Stimulated activated CD8-positive, alpha-beta memory T cell treated with anti-CD3 and anti-CD28 coated beads, Interleukin-12 subunit alpha, Interleukin-12 subunit beta, amount 100 ng/mL, for 4 hours (primary cell): ENCODE measurements at places on chromosomes 12 and 14.

DNA sequence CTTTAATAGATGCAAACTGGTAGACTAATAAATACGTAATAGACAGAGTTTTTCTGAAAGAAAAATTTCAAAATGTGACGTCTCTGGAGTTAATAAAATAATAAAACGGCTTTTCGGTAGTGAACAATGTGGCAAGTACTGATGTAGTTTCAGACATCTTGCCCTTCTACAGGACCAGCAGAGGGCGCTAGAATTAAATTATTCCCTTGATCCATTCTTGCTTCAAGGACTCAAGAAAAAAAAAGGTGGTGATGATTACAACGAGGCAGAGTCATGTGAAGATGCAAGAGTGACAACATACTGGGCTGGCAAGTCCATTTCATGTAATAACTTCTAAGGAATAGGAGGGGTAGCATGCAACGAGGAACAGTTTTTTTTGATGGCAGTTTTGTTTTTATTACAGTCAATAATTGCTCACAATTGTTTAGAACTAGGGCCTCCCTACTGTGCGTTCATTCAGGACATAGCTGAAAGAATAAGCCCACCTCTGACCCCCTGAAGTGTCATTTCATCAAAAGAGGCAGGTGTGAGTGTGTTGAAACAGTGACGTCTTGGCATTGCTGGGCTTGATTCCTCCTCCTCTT lies 101.0 kb upstream of the GZMB start:
- no peak for DNase-seq

- no peak for DNase-seq
These were observed 57.1 kb downstream of the ZDHHC17 start for GRCh38 chr12:76820888-76821482.

DNA sequence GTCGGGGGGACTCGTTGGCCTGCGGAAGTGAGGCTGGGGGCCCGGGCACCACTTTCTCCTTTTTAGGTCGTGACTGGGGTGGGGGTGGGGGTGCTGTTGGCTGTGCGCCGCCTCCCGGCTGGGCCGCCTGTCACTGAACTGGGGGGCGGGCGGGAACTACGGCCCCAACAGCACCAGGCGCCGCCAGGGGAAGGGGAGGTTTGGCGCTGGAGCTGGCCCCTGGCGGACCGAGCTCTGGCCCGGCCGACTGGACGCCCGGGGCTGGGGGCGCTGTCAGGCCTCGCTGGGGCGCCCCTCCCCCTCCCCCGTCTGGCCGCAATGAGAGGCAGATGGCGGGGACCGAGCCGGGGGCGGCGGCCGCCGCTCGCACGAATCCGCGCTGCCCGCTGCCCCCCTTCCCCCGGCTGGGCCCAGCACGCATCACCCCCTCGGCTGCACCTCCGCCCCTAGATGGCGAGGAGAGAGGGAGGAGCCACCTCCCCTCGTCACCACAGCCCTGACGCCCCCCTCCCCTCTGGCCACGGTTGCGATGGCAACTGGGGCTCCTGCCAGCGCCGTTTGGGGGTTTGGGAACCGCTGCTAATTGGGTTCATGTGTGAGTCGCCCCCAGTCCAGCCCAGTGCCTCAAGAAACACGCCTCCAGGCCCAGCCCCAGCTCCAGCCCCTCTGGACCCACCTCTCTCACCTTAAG lies 723 bp downstream of the NFATC4 start:
- DNase-seq, result peak; percentile 33

DNA sequence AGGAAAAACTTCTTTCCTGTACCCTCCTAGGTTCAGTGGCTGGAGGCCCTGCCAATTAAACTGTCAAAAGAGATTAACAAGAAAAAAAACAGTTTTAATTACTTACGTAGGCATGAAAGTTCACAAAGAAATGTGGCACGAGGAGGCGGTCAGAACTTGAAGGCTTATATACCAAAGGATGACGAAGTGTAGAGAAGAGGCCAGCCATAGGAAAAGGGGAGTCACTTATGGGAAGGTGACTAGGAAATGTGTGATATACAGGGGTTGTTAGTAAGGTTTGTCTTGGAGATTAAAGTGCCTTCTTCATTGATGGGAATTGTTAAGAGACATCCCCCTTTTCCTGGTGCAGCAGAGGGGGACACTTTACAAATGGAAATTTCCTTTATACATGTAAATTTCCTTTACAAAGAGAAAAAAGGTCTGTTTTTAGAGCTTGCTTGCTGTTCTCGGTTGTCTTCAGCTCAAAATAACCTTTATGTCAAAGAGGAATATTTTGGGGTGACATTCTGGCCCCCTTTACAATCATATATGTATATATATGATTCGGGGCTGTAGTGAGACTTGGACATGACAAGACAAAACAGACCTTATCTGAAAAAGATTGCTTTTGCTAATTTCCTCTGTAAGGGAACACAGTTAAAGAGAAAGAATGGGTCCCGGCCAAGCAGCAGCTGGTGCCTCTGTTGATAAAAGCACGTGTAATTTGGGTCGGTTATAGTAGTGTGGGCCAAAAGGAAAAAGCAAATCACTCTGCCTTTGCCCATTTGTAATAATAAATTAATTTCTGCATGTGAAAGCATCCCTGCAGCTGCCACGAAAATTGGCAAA lies 38.6 kb downstream of the SYNE2 start:
- no peak for DNase-seq

DNA sequence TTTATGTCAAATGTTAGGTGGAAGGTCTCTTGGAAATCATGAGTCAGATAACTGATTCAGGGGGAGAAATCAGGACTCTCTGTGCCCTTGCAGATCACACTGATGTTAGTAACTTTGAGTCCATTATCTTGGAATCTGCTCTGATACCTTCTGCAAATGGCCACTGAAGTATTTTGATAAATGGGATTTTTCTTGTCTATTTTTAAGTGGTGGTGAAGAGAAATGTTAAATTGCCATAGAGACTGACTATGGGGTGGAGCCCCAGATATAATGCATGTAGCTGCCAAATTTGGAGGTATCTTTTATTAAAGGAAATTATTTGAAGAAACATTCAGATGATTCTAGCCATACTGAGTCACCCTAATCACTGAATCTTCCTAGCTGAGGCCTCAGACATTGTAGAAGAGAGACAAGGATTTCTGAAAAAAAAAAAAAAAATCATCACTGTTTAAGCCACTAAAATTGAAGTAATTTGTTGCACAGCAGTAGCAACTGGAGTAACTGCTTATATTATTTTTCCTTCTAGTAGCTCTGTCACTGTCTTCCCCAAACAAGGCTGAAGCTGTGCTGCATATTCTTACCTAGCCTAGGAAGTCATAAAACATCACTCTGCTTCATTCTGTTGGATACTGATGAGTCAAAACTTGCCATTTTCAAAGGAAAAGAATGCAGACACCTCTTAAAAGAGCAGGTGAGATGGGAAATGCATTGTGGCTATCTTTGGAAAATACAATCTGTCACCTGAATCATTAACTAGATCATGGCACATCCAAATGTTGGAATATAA lies 36.0 kb upstream of the CLEC14A start:
- no peak for DNase-seq

DNA sequence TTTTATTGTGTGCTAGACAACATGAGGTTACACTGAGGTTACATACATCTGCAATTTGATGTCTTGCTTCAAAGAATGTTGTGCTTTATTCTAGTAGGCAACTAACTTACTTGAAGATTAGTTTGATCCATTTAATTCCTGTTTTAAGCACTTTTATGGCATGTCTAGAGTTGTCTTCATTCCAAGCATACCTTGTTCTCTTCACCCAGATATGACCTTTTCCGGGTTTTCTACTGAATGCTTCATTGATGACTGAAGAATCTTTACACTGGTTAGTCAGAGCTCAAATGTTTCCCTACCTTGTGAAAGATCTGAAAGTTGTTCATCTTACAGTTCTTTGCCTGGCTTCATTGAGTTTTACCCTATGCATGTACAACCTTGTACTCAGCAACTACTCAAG lies 274.0 kb upstream of the KITLG start:
- DNase-seq, result no peak

DNA sequence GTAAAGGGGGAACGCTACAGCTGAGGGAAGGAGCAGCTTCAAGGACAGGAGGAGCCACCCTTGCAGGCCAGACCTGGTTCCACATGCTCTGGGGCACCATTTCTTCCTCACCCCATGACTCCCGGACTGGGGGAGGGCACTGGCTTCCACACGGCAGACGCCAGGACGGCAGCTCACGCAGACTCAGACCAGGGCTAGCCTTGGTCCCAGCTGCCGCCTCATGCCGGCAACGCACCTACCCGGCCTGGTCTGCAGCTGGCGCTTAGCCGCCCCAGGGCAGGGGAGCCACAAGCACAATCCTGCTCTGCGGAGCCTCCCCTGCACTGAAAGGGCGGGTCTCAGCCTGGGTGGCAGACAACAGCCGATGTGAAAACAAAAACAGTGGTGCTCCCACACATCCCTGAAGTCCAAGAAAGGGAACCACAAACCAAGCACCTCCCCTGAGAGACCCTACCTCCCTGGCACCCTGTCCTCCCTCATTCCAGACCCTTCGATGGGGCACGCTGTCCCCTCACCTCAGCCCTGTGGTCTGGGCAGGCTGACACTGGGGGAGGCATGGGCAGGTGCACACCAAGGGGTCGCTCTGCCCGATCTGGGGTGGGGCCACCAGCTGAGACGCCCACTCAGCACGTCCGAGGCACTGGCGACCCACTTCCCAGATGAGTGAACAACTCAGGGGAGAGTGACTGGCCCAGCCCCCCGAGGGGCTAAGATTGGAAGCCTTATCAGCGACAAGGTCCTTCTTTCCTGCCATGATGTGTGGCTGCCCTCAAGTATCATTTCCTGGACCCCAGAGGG lies 65.0 kb downstream of the CHGA start:
- no peak for DNase-seq

DNA sequence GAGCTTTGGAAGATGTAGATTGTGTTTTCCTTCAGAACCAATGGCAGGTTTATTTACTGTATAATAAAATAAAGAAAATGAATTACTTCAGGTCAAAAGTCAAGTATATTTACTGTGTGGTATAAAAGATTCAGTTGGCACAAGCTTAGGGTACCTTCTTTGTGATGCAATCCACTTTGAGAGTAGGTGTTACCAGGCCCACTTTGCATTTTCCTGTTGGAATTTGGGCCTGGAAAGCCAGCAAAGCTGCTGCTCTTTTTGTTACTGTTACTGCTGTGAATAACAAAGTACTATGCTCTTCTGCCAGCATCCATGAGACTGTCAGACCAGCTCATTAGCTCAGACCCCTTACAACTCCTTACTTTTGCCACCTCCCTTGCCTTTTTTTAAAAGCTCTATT lies 649.0 kb upstream of the SEL1L start:
- no peak for DNase-seq

- DNase-seq, result no peak
These were observed 1.4 kb upstream of the DNAJC22 start for GRCh38 chr12:49345051-49345824.

- no peak for DNase-seq
These were observed 23.8 kb downstream of the OAS2 start for GRCh38 chr12:113002155-113002554.

DNA sequence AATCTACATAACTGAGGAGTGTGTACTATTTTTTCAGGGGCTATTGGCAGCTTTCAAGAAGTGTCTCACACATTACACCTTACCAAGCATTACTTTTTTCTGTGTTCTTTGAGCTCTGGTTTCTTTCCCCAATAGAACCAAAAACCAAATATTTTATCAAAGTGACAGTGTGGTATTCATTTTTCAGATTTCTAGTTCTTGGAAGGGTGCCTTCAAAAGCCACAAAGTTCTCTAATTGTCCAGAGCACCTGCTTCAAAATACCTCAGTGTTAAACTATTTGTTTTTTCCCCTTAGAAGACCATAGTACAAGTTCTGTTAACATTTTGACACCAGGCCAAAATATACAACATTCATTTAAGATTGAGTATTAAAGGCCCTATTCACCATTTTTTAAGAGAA lies 515.7 kb downstream of the ETNK1 start:
- DNase-seq, result no peak

DNA sequence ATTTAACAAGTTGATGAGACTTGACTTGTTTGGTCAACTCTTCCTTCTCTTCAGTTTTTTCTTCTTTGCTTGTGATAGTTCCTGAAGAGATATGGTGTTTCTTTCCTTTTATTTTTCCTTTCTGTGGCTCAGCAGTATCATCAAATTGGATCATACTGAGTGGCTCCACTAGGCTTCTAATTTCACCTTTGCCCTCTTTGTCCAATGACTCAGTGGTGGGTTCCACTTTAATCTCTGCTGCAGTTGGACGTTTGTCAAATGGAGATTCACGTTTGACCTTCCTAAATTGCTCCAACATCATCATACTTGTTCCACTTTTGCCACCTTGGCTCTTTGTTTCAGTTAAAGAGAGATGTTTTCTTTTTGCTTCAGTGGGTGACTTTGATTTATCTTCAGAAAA lies 41.5 kb downstream of the FAM186A start:
- no peak for DNase-seq

- DNase-seq, result no peak
These were observed 94.3 kb downstream of the RIMBP2 start for GRCh38 chr12:130621696-130622298.

DNA sequence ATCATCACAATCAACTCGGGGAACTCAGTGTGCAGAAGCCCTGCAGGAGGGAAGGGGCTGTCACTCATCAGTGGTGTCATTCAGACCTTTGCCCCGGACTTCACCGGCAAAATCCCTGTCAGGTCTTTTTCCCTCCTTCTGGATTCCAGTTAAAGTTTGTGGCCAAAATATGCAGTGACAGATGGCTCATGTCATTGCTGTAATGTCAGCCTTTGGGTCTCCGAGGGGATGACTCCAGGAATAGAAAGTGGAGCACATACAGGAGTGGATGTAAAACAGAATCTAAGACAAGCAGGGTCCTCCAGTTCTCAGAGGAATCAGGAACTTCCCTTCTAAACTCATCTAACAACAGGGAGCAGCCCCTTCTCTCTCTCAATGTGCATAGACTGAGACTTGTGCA lies 130.3 kb upstream of the RASSF8 start:
- DNase-seq, result no peak

DNA sequence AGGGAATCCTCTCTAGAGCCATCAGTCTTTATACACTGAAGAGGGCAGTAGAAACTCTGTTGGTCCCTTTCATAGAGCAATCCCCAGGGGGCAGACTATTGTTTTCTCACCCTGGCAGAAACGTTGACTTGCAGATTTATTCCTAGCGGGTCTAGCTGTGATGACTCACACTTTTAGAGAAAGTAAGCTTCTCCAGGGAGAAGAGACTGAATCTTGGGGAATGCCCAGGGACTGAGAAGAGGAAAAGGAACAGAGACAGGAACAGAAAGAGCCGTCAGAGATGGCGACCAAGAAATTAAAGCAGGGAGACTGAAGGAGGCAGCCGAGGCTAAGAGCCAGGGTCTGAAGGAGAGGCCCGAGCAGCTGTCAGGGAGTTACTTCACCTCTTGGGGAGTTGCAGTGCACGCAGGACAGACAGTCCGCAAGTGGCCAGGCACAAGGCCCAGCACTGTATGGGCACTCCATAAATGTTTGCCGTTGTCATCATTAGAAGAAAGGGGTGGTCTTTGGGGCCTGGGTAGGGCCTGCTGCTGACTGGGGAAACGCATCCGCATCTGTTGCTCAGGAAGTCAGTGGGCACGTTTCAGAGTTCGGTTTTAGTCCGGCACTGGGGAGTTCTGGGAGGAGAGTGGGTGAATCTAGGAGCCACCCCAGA lies 13.0 kb downstream of the PLEKHG6 start:
- DNase-seq, result no peak

GRCh38 chr12:7054925-7055324 lies 5.6 kb upstream of the C1S start:
- DNase-seq, result no peak
